Head of caudate nucleus (tissue), 42 donors: ENCODE measurements at places on chromosomes 16 and 17.

GRCh38 chr16:3075523-3075915 is 10.1 kb downstream of the IL32 start:
- DNase-seq = no peak

- DNase-seq = peak; percentile 27
Measured at GRCh38 chr17:80270104-80270503, 9.5 kb downstream of the RNF213 start.

DNA sequence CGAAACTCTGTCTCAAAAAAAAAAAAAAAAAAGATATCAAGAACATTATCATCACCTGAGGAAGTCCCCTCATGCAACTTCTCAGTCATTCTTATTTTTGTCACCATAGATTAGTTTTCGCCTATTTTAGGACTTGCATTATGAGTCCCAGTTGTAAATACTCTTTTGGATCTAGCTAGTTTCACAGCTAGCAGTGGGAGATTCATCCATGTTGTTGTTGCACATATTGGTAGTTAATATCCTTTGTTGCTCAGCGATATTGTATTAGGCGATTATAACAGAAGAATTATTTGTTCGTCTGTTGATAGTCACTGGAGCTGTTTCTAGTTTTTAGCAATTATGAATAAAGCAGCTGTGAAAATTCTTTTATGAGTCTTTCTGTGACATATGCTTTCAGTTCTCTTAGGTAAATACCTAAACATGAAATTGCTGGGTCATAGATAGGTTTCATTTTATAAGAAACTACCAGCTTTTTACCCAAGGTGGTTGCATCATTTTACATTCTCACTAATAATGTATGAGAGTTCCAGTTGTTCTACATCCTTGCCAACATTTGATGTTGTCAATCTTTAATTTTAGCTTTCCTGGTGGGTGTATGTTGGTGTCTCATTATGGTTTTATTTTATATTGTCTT is 40.7 kb upstream of the MAP3K14 start:
- no peak for DNase-seq

DNA sequence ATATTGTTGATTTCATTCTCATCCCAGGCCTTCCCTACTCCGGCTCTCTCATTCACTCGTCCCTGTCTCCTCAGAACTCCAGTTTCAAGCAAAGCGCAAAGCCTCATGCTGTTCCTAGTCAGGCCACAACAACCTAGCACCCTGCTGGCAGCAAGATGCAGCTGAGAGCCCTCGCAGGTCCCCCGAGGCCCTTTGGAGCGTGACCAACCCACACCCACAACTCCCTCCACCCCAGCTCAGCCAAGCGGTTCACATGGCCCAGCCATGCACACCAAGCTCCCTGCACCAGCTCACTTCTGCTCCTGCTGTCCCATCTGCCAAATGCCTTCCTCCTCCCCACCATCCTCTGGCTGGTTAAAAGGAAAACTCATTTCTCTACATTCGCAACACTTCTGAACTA is 195.8 kb downstream of the IRX5 start:
- DNase-seq = no peak

- DNase-seq = no peak
Measured at GRCh38 chr16:74219706-74220105, 76.9 kb upstream of the PSMD7 start.

GRCh38 chr16:85029408-85029784 is 1.8 kb downstream of the KIAA0513 start:
- no peak for DNase-seq

DNA sequence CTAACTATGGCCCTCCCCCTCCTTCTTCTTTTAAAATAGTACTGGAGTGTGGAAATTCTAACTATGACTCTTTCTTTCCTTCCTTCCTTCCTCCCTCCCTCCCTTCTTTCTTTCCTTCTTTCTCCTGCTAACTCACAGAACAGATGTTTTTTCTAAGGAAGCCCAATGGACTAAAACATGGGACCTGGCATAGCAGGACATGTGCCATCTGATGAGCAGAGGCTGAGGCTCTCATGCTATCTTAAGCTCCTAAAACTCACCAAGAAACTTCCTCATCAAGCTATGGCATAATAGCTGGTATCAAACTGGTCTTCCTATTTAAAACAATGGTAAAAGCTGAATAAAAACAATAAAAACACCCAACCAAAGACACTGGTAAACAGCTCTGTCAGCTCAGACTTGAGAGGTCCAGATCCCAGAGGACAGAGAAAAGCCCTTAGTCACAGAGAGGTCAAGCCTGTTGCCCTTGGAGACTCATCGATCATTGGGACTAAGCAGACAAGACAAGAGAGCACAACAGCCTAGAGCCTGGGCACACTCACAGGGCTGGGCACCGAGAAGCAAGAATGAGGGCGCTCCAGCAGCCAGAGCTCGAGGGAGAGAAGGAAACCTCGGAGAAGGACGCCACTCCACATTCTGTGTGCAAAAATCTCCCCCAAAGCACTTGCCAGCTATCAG is 27.6 kb downstream of the SLC38A10 start:
- no peak for DNase-seq
